ENCODE measurements at places on chromosomes 6 and 20.
A peak's percentile ranks its signal among the peaks of the same experiment; 100 is the strongest.

DNA sequence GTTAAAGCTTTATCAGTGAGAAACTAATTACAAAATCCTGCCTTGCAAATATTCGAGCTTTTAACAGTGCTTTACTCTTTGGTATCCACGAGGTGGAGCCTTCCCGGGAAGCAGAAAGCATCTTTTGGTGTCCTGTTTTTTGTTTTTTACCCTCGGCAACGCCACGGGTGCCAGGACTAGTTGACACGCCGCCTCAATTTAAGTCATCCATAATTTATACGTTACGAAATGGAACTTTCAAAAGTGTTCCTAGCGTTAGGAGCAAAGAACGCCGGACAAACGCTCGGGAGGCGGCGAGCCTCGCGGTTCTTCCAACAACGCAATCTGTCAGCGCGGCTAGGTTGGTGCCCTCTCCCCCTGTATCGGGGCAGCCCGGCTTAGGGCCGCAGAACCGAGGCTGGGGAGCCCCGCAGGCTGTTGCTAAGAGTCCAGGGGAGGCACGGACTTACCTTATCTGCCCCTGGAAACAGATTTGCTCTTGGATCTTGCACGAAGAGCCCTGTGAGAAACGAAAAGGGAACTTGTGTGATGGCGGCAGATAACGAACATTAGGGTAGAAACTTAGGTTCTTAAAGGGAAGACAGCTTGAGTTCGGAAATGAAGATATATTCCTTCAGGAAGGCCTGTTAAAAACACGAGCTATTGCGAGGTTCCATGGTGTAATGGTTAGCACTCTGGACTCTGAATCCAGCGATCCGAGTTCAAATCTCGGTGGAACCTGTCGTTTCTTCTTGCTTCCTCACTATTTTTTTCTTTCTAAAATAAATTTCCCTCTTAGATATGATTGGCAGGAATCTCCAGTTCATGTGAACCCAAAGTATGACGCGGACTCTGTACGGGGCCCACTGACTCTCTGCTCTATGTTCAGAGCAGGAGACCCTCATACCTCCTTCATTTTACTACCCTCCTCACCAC is 46.2 kb upstream of the ZNF184 start:
- DNase-seq: peak; percentile 76

GRCh38 chr20:3307725-3308124 is 68.7 kb upstream of the SLC4A11 start:
- DNase-seq: no peak

DNA sequence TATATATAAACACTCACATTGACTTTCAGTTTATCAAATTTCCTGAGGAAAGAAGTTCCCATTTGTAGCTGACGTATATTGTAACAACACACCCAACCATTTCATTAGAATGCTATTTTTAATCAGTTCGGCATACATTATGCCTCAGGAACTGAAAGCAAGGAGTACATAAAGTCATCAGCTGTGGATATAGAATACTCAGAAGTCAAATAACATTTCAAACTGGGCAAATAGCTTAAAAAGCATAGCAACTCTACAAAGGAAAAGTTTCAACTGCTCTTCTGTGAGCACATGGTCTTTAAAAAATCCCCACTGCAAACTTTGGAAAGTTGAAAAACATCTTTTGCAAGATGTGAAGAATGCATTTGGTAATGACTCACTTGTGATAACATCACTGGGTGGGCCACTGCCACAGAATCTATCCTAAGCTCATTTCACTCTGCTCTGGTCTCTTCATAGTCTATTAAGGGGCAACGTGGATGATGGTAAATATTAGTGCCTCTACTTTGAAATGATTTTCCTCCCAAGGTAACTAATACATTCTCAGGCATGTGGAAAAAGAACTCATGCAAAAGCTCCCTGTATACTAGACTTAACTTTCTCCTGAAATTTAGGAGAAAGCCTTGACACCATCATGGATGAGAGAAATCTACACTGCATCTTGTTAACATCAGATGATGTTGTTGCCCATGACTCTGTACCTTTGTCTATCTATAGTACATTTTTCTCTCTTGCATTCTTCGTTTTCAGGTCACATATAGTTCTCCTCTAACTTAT is 49.2 kb downstream of the FYN start:
- DNase-seq: no peak

DNA sequence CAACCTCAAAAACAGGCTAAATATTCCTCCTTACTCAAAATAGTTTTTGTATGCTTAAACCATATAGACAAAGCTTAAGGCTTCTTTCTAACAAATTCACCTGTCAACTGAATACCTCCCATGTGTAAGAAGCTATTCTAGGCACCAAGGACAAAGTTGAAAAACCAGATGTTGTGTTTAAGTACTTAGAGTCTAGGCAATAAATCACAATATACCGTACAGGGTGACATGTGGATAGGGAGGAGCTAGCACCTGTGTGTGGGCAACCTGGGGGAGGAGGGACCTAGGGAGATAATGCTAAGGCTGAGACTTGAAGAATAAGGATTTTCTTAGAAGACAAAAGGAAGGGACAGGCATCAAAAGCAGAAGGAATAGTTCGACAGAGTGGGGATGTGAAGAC is 123.5 kb downstream of the LMBRD1 start:
- DNase-seq: no peak

DNA sequence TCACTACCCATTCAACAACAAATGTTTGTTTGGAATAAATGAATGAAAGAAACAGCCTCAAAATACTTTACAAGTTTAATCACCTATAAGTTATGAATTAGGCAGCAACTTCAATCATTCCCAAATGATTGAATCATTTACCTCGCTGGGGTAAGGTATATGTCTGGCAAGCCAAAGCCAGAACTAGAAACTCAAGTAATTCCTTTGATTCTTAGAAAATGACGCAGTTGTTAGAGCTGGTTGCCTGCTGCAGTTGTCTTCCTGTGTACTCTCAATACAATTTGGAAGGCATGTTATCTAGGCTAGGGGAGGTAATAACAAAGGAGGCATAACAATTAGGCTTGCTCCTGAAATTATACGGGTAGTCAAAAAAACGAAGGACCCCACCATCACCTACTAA is 160.6 kb downstream of the ATXN1 start:
- DNase-seq: no peak
